CD4-positive, alpha-beta T cell treated with Interleukin-15 for 4 hours (primary cell): ENCODE measurements at places on chromosomes 16 and 17.

GRCh38 chr17:47694581-47695428, 844 bp downstream of the TBKBP1 start:
- DNase-seq, result peak; percentile 45

DNA sequence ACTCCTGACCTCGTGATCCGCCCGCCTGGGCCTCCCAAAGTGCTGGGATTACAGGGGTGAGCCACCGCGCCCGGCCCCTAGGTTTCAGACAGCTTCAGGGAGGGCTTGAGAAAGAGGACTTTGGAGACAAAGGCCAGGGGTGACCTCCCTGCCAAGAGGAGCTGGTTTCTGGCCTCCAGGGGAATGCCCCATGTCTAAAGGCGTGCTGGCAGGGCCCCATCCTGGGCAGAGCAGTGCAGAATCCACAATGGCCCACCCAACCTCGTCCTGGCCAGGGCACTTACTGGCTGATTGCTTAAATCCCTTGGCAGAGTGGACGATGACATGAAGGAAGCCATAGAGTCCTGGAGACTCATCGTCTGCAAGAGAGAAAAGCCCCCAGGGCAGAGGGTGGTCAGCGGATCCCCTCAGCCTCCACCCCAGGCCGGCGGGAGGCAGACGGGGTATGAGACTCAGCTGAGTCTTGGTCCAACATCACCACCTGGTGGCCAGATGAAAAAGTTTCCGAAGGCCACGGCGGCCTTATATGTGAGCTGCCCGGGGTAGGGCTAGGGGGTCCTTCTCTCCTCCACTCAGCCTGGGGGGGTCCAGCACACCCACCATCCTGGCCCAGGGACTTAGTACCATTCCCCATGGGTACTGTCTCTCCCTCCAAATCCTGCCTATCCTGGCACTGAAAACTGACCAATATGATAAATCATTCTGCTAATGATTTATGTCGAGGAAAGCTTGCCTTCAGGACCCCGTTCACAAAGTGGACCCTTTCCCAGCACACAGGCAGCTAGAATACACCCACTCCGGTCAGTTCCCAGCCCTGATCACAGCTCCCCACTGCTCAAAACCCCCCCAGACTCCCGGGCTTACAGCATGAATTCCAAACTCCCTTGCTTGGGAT, 59.1 kb downstream of the TIMM22 start:
- peak; percentile 36 for DNase-seq

DNA sequence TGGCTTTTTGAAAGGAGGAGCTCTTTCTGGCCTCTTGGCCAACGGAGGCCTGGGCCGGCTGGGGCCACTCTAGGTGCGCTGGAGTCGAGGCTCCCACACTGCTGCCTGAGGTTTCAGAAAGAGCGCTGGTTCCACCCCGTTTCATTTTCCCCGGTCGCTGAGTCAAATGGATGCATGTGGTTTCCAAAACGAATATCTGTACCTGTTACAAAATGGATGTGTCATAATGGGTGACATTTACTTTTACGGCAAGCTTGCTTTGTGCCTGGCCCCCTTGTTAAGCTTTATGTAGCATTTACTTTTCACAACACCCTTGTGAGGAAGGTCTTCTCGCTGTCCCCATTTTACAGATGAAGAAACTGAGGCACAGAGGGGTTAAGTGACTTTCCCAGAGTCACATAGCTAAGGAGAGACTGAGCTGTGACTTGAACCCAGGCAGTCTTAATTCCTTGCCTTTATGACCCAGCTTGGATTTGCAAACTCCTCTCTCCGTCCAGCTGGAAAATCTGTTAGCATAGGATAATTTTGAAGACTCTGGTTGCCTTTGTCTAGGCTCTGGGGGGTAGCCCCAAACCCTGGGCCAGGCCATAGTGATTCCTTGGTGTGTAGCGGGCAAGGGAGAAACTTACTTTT, 10.6 kb downstream of the KSR1 start:
- peak; percentile 62 for DNase-seq

DNA sequence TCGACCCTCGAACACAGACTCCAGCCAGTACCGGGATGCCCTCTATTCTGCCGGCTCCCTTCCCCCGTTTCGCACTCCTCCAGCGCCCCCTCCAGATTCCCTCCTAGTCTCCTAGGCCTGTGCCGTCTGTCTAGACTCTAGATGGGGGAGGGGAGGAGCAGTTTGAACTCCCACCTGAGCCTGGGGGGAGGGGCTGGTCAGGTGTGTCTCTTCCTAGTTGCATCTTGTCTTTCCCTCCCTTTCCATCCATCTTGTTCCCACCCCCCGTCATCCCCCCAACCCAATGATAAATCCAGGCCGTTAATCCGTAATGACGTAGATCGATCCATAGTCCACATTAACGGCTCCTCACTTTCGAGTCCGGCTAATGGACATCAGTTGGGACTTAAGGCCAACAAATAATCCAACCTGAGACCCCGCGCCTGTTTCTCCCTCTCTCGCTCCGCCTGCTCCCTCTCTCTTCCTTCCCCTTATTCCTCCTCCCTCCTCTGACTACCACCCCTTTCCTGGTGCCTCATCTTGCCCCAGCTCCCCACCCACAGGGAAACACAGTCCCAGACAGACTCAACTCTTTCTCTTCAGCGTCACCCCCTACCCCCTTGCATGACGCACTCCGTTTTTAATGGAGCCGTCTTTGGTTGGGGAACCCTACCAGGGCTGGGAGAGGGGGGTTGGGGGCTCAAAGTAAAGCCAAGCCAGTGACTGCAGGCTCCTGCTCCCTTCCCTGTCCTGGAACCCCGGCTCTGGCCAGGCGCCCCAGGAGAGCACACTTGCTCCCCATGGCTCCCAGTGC, 3.4 kb upstream of the HOXB5 start:
- no peak for DNase-seq

GRCh38 chr17:73960469-73960868, 243.0 kb upstream of the RPL38 start:
- DNase-seq, result no peak

- no peak for DNase-seq
Observed at GRCh38 chr16:79067600-79067999, 532.9 kb downstream of the MAF start.

DNA sequence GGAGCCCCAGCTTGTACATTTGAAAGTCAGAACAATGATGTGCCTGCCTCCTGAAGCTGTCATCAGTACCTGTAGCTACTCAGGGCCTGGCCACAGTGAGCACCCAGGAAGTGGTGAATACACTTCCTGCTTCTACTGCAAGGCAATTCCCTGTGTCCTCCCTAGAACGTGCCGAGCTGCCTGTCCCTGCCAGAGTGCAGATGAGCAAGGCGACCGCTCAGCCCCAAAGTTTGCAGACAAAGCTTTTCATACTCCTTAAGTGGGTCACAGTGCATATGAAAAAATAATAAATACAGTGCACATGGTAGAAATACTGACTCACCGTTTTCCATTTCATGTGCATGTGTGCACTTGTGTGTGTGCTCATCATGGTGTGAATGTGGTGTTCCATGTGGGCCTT, 77.3 kb downstream of the MPRIP start:
- peak; percentile 74 for DNase-seq

DNA sequence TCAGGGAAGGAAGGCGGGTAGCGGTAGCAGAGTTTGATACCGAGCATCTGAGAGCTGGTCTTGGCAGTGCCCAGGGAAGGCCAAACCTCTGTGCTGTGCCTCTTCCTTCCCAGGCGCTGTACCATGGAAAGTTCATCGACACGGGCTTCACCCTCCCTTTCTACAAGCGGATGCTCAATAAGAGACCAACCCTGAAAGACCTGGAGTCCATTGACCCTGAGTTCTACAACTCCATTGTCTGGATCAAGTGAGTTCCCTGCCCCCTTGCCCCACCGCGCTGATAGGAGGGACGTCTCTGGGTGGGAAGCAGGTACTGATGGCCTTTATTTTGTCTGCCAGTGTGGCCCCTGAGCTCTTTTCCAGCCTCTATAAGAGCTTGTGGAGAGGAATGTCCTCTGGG, 15.4 kb upstream of the CLEC18A start:
- DNase-seq, result no peak

- peak; percentile 26 for DNase-seq
Observed at GRCh38 chr17:38852771-38853291, 690 bp downstream of the RPL23 start.

GRCh38 chr16:71364133-71364681, 5.7 kb downstream of the CALB2 start:
- DNase-seq, result no peak

- DNase-seq, result no peak
Observed at GRCh38 chr16:82067804-82068325, 32.8 kb downstream of the HSD17B2 start.

- DNase-seq, result no peak
Observed at GRCh38 chr17:72952220-72952619, 140.3 kb downstream of the SLC39A11 start.

DNA sequence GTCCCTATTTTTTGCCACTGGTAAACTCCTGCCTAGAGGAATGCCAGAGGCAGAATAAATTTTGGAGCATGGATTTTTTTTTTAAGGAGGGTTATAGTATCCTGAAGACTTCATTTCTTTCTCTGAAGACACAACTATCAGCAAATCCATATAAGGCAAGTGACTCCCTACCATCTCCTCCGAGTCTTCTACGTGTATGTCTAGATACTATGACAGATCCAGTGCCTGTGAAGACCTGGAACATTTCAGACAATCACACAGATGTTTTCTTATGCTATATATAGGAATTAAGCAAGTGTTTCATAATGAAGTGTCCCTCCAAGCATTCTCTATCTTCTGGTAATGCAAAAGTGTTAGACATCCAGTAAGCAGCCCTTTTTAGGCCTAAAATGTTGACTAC, 255.5 kb upstream of the TBX2 start:
- no peak for DNase-seq

GRCh38 chr17:82108038-82108437, 10.0 kb upstream of the FASN start:
- no peak for DNase-seq

GRCh38 chr17:80837711-80838110, 153.9 kb upstream of the CHMP6 start:
- DNase-seq, result no peak

DNA sequence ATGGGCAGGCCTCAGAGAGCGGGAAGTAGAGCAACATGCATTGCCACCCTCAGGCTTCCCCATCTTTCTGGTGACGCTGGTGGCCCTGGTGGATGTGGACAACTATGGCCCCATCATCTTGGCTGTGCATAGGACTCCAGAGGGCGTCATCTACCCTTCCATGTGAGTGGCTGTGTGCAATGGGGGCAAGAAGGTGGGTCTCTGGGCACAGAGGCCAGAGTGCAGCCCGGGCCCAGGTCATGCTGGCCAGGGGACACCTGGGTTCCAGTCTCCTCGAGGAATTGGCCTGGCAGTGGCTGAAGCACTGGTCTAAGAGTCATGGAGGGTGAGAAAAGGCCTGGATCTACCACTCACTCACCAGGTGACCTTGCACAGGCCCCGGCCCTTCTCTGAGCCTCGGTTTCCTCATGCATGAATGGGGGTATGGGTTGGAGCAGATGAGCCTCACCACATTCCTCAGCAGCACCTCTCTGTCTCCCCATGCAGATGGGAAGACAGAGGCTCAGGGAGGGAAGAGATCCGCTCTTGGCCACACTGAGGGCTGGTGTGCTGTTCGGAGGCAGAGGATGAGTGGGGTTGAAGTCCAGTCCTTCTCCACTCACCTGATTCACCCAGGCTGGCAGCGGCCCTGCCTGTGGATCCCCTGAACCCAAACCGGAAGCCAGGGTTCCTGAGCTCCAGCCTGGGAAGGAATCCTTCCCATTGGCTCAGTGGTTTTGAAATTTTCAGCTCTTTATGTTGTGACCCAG, 7.2 kb upstream of the ADGRG3 start:
- no peak for DNase-seq

- no peak for DNase-seq
Observed at GRCh38 chr17:44396946-44397345, 7.5 kb upstream of the ITGA2B start.

GRCh38 chr17:82369211-82369610, 2.4 kb upstream of the UTS2R start:
- DNase-seq, result no peak
